ENCODE measurements at places on chromosomes 12 and 14. TPM values are rescaled to one million over a fixed set of nuclear protein-coding genes. Genes with fewer than 3 reads are reported as not detected.

GRCh38 chr12:118325081-118325480 lies 47.6 kb downstream of the TAOK3 start:
- H3K36me3 ChIP-seq, result no peaks in the 10 kb centered on the region
- H3K4me1 ChIP-seq, result no peaks in the 10 kb centered on the region

DNA sequence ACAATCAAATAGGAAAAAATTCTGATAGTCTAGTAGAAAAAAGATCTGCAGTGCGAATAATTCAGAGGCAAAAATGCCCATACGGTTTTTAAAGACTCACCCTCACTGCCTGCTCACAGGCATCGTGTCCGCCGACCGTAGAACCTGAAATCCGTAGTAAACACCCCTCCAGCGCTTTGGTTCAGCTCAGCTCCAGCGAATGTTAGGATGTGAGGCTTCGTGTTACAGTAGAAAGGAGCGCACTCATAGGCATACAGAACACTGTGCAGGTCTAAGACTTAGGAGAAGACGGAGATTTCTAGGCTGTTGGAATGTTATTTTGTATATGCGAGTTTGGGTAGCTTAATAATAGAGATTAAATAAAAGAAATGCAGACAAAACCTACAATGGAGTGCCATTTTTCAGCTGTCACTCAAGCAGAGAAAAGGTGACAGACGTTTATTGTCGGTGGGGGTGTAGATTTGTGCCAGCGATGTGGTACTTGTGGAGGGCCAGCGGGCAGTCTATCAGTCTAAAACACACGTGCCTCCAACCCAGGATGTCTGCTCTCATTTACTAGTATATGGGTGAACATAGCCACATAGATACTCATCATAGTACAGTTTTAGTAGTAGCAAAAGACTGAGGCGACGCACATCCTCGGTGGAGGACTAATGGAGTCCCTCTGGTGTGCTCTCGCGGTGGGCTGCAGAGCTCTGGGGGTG lies 25.7 kb downstream of the SFSWAP start:
- H3K4me1 ChIP-seq, result peaks cover 23% of the 10 kb centered on the region
- DNase-seq, result no peak
- H3K27me3 ChIP-seq, result no peaks in the 10 kb centered on the region
- H3K4me3 ChIP-seq, result peak overlapping the region; percentile 26
- peak overlapping the region; percentile 60 for H3K27ac ChIP-seq

DNA sequence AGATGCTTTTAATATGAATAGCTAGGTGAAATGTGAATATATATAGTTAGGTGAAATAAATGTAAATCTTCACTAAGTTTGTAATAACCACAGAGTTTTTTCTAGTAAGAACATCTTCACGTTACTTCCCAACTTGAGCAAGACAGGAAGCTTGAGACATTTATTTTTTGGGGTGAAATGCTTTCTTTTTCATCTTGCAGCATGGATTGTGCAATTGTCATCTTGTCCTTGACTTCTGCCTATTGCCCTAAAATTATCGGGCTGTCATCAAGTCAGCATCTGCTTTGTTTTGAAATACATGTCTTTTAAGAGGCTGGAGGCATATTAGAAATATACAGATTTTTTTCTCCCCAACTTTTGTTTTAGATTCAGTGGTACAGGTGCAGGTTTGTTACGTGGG lies 433.9 kb downstream of the PCNX1 start:
- H3K4me3 ChIP-seq, result no peak overlapping the region
- H3K27me3 ChIP-seq, result no peaks in the 10 kb centered on the region
- DNase-seq, result no peak
- H3K36me3 ChIP-seq, result peaks cover 20% of the 10 kb centered on the region
- no peaks in the 10 kb centered on the region for H3K4me1 ChIP-seq

Gene RBP5
- total RNA-seq, result 1.3 TPM

DNA sequence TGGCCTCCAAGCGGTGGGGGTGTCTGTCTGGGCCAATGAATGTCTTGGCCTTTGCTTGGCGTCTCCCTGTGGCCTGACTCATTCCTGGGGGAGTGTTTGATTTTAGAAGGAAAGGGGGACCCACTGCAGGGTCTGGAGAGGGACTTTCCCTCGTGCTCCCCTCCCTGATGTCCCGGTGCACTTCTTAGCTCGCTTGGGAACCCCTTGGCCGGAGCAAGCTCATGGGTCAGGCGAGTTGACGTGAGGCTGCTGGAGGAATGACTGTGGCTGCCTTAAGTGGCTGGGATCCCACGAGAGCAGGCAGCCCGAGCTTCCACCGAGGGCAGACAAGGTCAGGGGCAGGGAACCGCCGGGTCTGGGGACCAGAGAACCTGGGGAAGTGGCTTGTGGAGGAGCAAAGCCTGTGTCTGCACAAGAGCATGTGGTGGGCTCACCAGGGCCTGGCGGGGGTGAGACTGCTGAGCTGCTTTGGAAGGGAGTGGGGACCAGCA lies 218.4 kb upstream of the C14orf180 start:
- peaks cover 96% of the 10 kb centered on the region for H3K27me3 ChIP-seq
- H3K4me3 ChIP-seq, result no peak overlapping the region
- no peaks in the 10 kb centered on the region for H3K4me1 ChIP-seq

- H3K36me3 ChIP-seq, result no peaks in the 10 kb centered on the region
- DNase-seq, result no peak
- H3K27me3 ChIP-seq, result peaks cover 76% of the 10 kb centered on the region
- no peak overlapping the region for H3K4me3 ChIP-seq
- no peak overlapping the region for H3K27ac ChIP-seq
- no peaks in the 10 kb centered on the region for H3K4me1 ChIP-seq
Measured at GRCh38 chr12:131364903-131365820, 345.7 kb upstream of the SFSWAP start.

Gene ATL1
- 3.8 TPM for total RNA-seq

Gene KLHL33
- total RNA-seq, result 0.11 TPM

DNA sequence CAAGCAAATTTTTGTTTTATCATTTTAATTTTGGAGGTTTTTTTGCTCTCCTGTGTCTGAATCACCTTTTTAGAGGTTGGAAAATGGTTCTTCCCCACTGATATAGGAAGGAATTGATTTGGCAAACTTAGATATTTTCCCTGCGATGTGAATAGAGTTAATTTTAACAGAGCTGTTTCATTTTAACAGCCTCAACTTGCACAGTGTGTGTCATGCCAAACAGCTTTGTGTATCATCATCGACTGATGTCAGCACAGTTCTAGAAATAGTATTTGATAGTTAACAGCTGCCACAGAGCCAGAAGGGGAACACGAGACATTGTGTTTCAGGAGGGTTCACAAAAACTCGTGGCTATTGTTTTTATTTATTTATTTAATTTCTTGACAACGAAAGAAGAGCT lies 243.1 kb upstream of the FOXN3 start:
- peaks cover 5% of the 10 kb centered on the region for H3K27me3 ChIP-seq
- no peak for DNase-seq

DNA sequence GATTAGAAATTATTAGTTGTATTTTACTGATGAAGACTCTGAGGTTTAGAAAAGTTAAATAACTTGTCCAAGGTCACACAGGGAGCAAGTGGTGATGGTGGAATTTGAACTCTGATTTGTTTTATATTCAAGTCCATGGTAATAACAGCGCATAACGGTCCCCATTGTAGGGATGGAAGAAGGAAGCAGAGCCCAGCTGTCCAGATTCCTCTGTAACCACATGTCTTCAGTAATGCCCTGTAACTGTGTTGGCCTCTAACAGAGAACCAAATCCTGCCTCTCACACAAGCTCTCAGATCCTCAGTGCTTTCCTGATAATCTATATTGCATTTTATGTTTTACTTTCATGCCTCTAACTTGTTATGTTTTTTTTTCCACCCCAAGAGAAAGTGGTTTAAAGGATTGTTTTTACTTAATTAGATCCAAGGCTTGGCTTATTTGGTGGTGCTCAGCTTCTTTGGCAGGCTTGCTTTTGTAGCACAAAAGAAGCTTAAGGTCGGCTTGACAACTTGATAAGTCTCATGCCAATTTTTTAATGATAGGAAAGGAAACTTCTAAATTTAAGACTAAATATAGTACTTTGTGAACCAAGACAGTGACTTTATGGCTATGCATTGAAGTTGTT lies 105.1 kb upstream of the SEL1L start:
- no peak for DNase-seq
- H3K36me3 ChIP-seq, result no peaks in the 10 kb centered on the region
- no peak overlapping the region for H3K4me3 ChIP-seq
- H3K27ac ChIP-seq, result no peak overlapping the region
- no peaks in the 10 kb centered on the region for H3K4me1 ChIP-seq

- no peak overlapping the region for H3K4me3 ChIP-seq
- DNase-seq, result no peak
- H3K4me1 ChIP-seq, result no peaks in the 10 kb centered on the region
- no peak overlapping the region for H3K27ac ChIP-seq
- H3K27me3 ChIP-seq, result peaks cover 98% of the 10 kb centered on the region
- H3K36me3 ChIP-seq, result no peaks in the 10 kb centered on the region
Measured at GRCh38 chr14:76257111-76257803, 105.5 kb downstream of the GPATCH2L start.

DNA sequence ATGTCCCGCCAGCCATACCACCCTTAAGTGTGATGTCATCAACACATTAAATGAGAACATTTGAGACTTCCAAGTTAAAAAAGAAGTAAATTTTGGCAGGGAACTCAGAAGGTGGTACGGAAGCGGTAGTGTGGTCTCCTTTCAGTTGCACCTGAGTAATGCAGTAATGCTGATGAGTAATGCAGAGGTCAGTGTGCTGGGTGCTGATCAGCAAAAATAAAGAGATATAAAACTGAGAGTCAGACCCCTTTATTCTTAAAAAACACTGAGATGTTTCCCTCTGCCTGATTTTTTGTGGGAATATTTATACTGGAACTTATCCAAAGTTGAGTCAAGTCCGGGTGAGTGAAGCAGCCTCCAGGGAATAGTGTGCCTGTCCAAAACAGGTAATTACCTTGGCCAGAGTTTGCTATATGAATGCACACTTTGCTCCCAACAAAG lies 370.6 kb upstream of the PRICKLE1 start:
- peaks cover 38% of the 10 kb centered on the region for H3K4me1 ChIP-seq
- H3K27ac ChIP-seq, result peak overlapping the region; percentile 91
- peak; percentile 81 for DNase-seq
- H3K27me3 ChIP-seq, result no peaks in the 10 kb centered on the region
- no peak overlapping the region for H3K4me3 ChIP-seq

GRCh38 chr12:29818916-29819623 lies 35.3 kb upstream of the TMTC1 start:
- no peak overlapping the region for H3K4me3 ChIP-seq
- no peaks in the 10 kb centered on the region for H3K4me1 ChIP-seq
- no peaks in the 10 kb centered on the region for H3K27me3 ChIP-seq
- H3K27ac ChIP-seq, result no peak overlapping the region
- no peaks in the 10 kb centered on the region for H3K36me3 ChIP-seq
- DNase-seq, result no peak

DNA sequence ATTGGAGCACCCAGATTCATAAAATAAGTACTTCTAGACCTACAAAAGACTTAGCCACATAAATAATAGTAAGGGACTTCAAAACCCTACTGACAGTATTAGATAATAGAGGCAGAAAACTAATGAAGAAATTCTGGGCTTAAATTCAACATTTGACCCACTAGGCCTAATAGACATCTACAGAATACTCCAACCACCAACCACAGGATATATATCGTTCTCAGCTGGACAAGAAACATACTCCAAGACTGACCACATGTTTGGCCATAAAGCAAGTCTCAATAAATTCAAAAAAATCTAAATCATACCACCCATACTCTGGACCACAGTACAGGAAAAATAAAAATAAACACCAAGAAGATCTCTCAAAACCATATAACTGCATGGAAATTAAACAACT lies 113.8 kb upstream of the CCDC175 start:
- H3K36me3 ChIP-seq, result no peaks in the 10 kb centered on the region
- H3K4me3 ChIP-seq, result no peak overlapping the region
- DNase-seq, result no peak
- H3K27ac ChIP-seq, result no peak overlapping the region

GRCh38 chr12:77392467-77393088 lies 327.2 kb upstream of the E2F7 start:
- H3K27ac ChIP-seq, result no peak overlapping the region
- no peaks in the 10 kb centered on the region for H3K4me1 ChIP-seq
- H3K36me3 ChIP-seq, result no peaks in the 10 kb centered on the region
- DNase-seq, result no peak
- H3K27me3 ChIP-seq, result no peaks in the 10 kb centered on the region

DNA sequence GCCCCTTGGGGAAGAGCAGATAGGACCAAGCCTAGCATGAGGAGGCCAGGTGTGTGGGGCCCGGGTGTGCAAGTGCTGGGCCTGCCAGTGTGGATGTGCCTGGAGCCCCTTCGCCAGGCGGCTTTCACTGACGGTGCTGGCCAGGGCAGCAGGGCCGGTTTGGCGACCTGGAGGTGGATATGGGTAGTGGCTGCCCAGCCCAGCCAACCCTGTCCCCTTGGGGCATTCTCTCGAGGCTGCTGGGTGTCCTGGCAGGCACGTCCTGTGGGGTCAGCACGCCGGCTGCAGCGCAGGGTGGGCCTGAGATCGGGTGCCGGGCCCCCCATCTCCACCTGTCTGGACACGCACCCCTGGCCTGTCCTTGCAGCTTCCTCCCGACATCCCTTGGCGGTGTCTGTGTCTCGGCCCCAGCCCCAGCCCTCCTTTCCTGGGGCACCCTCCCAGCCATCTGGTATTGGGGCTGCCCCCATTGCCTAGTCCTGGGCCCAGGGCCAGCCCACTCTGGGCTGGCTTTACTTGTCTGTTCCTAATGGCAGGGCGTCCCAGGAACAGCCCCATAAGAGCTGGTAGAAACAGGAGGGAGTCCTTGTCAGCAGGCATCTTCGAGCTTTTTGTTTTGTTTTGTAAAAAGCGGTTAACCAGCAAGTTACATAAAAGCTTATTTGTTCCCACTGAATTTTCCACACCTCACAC lies 7.2 kb upstream of the CRIP2 start:
- H3K27me3 ChIP-seq, result no peaks in the 10 kb centered on the region
- peak; percentile 74 for DNase-seq
- no peak overlapping the region for H3K4me3 ChIP-seq
- H3K4me1 ChIP-seq, result peaks cover 44% of the 10 kb centered on the region

Gene DNAH10
- total RNA-seq, result not detected

Gene IL23A
- 2.9 TPM for total RNA-seq

Gene PTCSC3
- total RNA-seq, result not detected

- H3K27me3 ChIP-seq, result no peaks in the 10 kb centered on the region
- H3K4me3 ChIP-seq, result no peak overlapping the region
- H3K36me3 ChIP-seq, result no peaks in the 10 kb centered on the region
- H3K4me1 ChIP-seq, result no peaks in the 10 kb centered on the region
- H3K27ac ChIP-seq, result no peak overlapping the region
- peak; percentile 18 for DNase-seq
Measured at GRCh38 chr12:66352197-66352596, 49.9 kb downstream of the HELB start.

DNA sequence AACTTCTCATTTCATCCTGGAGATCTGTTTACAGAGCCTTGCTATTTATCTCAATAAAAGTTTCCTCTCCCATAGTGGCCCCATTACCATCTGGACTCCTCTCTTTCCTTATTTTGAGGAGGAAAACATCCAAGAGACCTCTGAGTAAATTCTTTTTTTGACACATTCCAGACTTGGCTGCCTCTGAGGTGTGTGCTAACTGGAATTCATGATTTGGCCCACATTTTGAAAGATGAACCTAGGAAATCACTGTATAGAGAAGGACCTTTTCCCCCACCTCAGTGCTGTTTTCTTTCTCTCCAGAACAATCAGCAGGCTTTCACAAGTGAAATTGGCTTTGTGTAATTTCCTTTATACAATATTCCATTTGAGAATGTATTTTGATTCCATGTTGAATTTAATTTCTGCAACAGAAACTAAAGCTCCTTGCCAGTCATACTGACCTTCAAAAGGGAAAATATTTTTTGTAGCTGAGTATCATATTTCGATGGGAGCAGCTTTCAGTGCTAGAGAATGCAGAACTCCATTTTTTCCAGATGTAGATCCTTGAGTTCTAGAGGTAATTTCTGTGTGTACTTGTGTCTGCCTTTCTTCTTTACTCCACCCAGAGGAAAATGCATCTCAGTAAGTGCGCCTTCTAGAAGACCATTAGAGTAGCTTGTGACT lies 244.9 kb upstream of the RGS6 start:
- H3K36me3 ChIP-seq, result peaks cover 30% of the 10 kb centered on the region
- H3K27ac ChIP-seq, result no peak overlapping the region
- peaks cover 23% of the 10 kb centered on the region for H3K4me1 ChIP-seq
- no peaks in the 10 kb centered on the region for H3K27me3 ChIP-seq
- H3K4me3 ChIP-seq, result no peak overlapping the region

All from PC-9 (cell line).